ENCODE measurements at places on chromosomes 13 and 19.

GRCh38 chr13:80214521-80214991, 126.4 kb downstream of the SPRY2 start:
- no peak for DNase-seq

GRCh38 chr13:102591988-102592781, 4.6 kb upstream of the TPP2 start:
- DNase-seq, result peak; percentile 75

GRCh38 chr19:1315470-1316166, 29.9 kb downstream of the EFNA2 start:
- peak; percentile 16 for DNase-seq

- DNase-seq, result peak; percentile 42
Observed at GRCh38 chr19:50705422-50706019, 14.1 kb downstream of the SHANK1 start.

DNA sequence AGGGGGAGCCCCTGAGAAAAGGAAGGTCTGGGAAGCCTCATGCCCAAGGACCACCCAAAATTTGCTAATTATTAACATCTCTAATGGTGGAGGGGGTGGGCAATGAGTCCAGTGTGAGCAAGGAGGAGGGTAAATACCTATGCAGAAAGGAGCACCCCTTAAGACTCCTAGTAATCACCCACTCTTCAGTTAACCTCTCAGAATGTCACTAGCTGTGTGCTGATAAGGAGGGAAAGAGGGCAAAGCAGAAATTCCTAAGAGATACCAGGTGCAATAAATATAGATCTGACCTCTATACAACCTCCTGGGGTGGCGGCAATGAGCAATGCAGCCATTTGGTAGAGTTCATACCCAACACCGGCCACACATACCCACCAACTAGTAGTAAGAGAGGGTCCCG, 12.7 kb upstream of the DPY19L3 start:
- DNase-seq, result no peak

GRCh38 chr19:57675881-57676280, 5.9 kb upstream of the ZNF551 start:
- DNase-seq, result no peak

GRCh38 chr19:34853369-34853768, 73.3 kb upstream of the ZNF30 start:
- DNase-seq, result no peak

GRCh38 chr13:71828564-71828963, 38.4 kb downstream of the DACH1 start:
- no peak for DNase-seq

GRCh38 chr19:46631481-46631880, 4.5 kb downstream of the GNG8 start:
- DNase-seq, result no peak

Measured in inflammatory macrophage treated with lipopolysaccharide for 1 hour (primary cell).